Bronchial smooth muscle cell (primary cell): ENCODE measurements at places on chromosomes 7 and 10. TPM values are rescaled to one million over a fixed set of nuclear protein-coding genes. Genes with fewer than 3 reads are reported as not detected.

Gene NAMPT
- 72.2 and 83.5 TPM in 2 replicates for total RNA-seq

Gene OR9A2
- not detected in 2 replicates for total RNA-seq

Gene MGAM2
- not detected in 2 replicates for total RNA-seq

Gene ATOH7
- total RNA-seq, result not detected in 2 replicates

Gene AKR1D1
- not detected in 2 replicates for total RNA-seq

Gene UTF1
- not detected in 2 replicates for total RNA-seq

Gene CDK1
- total RNA-seq, result 0.94 and 4.7 TPM in 2 replicates

Gene SCART1
- 3.7 and 4.7 TPM in 2 replicates for total RNA-seq

Gene SUGCT
- total RNA-seq, result 18.8 and 21.0 TPM in 2 replicates
